ENCODE measurements at places on chromosomes 16 and 17. TPM values are rescaled to one million over a fixed set of nuclear protein-coding genes. Genes with fewer than 3 reads are reported as not detected.
A peak's percentile ranks its signal among the peaks of the same experiment; 100 is the strongest.

GRCh38 chr17:2190014-2190413, 113.6 kb downstream of the SMG6 start:
- H3K4me3 ChIP-seq = no peak overlapping the region
- H3K4me1 ChIP-seq = no peaks in the 10 kb centered on the region
- H3K27me3 ChIP-seq = no peaks in the 10 kb centered on the region
- no peaks in the 10 kb centered on the region for H3K36me3 ChIP-seq
- H3K27ac ChIP-seq = no peak overlapping the region

Gene NPTX1
- 0.23 TPM for total RNA-seq

GRCh38 chr17:69997332-69997731, 77.7 kb upstream of the KCNJ16 start:
- no peak overlapping the region for H3K27ac ChIP-seq
- DNase-seq = no peak
- H3K27me3 ChIP-seq = no peaks in the 10 kb centered on the region
- no peaks in the 10 kb centered on the region for H3K4me1 ChIP-seq

- H3K27ac ChIP-seq = no peak overlapping the region
- H3K4me1 ChIP-seq = no peaks in the 10 kb centered on the region
- DNase-seq = no peak
- no peaks in the 10 kb centered on the region for H3K27me3 ChIP-seq
These were observed 3.9 kb upstream of the MT1B start for GRCh38 chr16:56647641-56648431.

Gene ACSM2A
- not detected for total RNA-seq

Gene PABPN1L
- total RNA-seq = not detected

Gene KRTAP3-1
- total RNA-seq = not detected

Gene MYLK3
- 0.37 TPM for total RNA-seq

DNA sequence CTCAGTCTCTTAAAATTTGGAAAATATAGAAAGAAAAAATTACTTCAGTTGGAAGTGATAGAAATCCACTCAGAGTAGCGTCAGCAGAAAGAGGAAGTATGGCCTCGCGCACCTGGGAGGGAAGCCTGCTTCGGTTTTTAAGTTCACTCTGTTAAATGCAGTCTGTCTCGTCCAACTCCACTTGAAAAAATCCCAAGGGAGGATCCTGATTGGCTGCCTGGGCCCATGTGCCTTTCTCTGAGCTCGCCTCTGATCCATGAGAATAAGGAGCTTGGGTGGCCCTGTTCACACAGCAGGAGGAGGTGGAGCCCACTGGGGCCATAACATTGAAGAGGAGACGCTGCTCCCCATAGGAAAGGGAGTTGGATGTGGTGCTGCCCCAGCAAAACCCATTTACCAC, 40.7 kb downstream of the DNAJA2 start:
- H3K27ac ChIP-seq = no peak overlapping the region
- H3K27me3 ChIP-seq = no peaks in the 10 kb centered on the region
- no peak for DNase-seq

DNA sequence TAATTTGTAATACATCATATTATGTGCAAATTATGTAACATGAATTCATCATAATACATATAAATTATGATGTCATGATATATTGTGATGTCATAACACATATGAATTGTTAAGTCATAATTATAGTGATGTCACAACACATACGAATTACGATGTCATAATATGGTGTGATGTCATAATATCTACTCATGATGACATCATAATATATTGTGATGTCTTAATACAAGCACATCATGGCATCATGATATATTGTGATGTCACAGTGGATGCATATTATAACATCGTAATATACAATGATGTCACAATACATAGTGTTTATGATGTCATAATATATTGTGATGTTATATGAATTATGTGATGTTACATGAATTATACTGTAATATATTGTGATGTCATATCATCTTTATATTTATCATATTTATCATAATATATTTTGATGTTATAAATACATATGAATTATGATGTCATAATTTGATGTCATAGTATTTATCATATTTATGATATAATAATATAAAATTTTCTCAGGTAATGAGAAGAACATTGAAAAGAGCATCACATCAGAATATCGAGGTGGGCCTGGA, 1793.0 kb downstream of the TP53TG3F start:
- H3K27me3 ChIP-seq = no peaks in the 10 kb centered on the region
- DNase-seq = no peak
- no peaks in the 10 kb centered on the region for H3K4me1 ChIP-seq

- no peaks in the 10 kb centered on the region for H3K27me3 ChIP-seq
- no peak overlapping the region for H3K27ac ChIP-seq
- no peaks in the 10 kb centered on the region for H3K4me1 ChIP-seq
These were observed 901.7 kb downstream of the KCNJ2 start for GRCh38 chr17:71071041-71071440.

Gene USH1G
- total RNA-seq = not detected

GRCh38 chr16:2040787-2041522, 6.7 kb downstream of the NTHL1 start:
- no peak for DNase-seq
- H3K36me3 ChIP-seq = no peaks in the 10 kb centered on the region
- no peaks in the 10 kb centered on the region for H3K4me1 ChIP-seq
- no peak overlapping the region for H3K4me3 ChIP-seq
- H3K27me3 ChIP-seq = no peaks in the 10 kb centered on the region
- H3K27ac ChIP-seq = no peak overlapping the region

DNA sequence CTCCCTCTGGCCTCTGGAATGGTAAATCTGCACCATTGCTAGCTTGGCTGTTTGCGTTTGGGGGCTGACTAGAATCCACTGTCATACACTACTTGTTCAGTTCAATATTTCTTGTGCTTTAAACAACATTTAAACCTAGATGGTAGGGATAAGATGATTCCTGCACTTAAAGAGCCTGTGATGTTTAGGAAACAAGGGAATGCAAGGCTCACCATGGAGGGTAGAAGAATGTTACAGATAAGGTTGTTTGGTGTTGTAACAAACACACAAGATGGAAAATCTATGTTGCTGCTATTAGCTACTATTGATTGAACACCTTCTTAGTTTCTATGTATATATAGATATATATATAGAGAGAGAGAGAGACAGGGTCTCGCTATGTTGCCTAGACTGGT, 31.4 kb downstream of the YPEL2 start:
- H3K4me3 ChIP-seq = no peak overlapping the region
- H3K36me3 ChIP-seq = no peaks in the 10 kb centered on the region
- DNase-seq = no peak
- peak overlapping the region; percentile 30 for H3K27ac ChIP-seq
- H3K27me3 ChIP-seq = no peaks in the 10 kb centered on the region

DNA sequence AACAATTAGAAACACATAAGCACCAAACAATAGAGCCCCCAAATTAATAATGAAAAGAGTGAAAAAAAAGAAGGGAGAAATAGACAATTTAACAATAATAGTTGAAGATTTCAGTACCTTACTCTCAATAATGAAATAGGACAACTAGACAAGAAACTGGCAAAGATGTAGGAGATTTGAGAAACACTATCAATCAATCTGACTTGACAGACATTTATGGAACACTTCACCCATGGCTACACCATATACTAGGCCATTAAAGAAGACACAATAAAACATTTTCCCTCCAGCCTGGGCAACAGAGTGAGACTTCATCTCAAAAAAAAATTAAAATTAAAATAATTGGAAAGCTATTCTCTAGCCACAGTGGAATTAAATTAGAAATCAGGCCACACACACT, 5.0 kb upstream of the DUS1L start:
- H3K27ac ChIP-seq = no peak overlapping the region
- no peaks in the 10 kb centered on the region for H3K36me3 ChIP-seq
- no peaks in the 10 kb centered on the region for H3K4me1 ChIP-seq
- no peak for DNase-seq

Gene BRICD5
- 1.0 TPM for total RNA-seq

DNA sequence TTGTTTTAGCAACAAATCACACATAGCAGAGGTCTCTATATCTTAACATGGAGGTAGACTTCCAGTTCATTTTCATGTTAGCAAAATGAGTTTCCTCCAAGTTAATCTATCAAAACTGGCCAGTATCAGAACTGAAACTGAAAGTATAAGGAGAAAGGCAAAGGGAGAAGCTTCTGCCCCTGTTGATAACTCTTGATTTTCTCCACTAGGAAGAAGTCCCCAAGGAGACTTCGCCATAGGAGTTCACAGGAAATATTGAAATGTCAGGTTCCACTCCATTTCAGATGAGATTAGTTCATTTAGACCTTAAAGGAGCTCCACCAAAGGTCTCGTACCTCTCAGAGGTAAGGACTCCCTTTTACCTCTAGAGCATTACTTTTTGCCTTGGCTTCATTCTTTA, 1.2 kb upstream of the OGFOD3 start:
- H3K4me3 ChIP-seq = no peak overlapping the region
- H3K27me3 ChIP-seq = no peaks in the 10 kb centered on the region
- H3K27ac ChIP-seq = no peak overlapping the region
- H3K36me3 ChIP-seq = no peaks in the 10 kb centered on the region

GRCh38 chr17:45992175-45992574, 6.9 kb upstream of the STH start:
- no peak overlapping the region for H3K27ac ChIP-seq
- no peaks in the 10 kb centered on the region for H3K27me3 ChIP-seq
- DNase-seq = peak; percentile 14
- no peaks in the 10 kb centered on the region for H3K36me3 ChIP-seq

DNA sequence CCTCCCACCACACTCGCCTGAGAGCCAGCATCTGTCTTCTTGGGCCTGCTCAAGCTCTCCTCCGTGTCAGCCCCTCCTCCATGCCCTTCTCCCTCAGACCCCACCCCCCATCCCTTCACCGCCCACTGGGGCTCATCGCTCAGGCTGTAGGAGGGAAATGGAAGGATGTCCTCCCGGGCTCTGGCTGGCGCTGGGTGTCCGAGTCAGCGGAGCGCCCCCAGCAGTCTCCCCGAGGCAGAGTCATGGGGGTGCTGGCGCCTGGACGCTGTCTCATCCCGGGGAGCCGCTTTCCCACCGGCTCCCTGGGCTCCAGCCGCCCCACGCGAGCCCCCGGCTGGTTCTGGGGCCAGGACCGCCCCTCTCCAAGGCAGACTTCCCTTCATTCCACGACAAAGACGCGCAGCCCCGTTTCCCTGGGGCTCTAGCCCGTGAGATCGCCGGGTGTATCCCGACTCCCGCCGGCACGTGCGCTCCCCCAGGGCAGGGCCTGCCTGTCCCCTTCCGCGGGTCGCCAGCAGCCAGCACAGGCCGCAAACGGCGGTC, 428 bp upstream of the ANTKMT start:
- peak overlapping the region; percentile 81 for H3K27ac ChIP-seq
- H3K4me1 ChIP-seq = peaks cover 21% of the 10 kb centered on the region
- no peaks in the 10 kb centered on the region for H3K36me3 ChIP-seq
- no peak for DNase-seq
